ENCODE measurements at places on chromosomes 16 and 17.

- DNase-seq, result no peak
Observed at GRCh38 chr17:76672892-76673291, 29.3 kb upstream of the ST6GALNAC1 start.

DNA sequence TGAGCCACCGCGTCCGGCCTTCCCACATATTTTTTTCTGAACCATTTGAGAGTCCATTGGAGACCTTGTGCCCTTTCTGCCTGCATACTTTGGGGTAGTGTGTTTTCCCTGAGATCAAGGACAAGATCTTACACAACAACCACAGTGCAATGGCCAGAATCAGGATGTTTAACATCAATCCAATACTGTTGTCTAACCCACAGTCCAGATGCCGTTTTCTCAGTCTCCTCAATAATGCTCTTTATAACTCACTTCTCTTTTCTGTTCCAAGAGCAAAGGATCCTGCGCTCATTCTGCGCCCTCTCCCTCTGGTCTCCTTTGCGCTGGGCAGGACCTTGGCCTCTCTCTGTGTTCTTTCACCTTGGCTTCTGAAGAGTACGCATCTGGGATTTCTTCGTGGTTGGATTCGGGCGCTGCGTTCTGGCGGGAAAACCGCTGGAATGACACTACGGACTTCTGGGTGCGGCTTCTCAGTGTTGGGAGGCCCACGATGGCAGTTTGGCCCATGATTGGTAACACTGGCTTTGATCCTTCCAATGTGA lies 16.6 kb downstream of the CBX4 start:
- no peak for DNase-seq

GRCh38 chr16:8594149-8594666 lies 3.9 kb upstream of the TMEM114 start:
- DNase-seq, result no peak

- no peak for DNase-seq
Observed at GRCh38 chr17:80971704-80972304, 19.8 kb upstream of the CHMP6 start.

DNA sequence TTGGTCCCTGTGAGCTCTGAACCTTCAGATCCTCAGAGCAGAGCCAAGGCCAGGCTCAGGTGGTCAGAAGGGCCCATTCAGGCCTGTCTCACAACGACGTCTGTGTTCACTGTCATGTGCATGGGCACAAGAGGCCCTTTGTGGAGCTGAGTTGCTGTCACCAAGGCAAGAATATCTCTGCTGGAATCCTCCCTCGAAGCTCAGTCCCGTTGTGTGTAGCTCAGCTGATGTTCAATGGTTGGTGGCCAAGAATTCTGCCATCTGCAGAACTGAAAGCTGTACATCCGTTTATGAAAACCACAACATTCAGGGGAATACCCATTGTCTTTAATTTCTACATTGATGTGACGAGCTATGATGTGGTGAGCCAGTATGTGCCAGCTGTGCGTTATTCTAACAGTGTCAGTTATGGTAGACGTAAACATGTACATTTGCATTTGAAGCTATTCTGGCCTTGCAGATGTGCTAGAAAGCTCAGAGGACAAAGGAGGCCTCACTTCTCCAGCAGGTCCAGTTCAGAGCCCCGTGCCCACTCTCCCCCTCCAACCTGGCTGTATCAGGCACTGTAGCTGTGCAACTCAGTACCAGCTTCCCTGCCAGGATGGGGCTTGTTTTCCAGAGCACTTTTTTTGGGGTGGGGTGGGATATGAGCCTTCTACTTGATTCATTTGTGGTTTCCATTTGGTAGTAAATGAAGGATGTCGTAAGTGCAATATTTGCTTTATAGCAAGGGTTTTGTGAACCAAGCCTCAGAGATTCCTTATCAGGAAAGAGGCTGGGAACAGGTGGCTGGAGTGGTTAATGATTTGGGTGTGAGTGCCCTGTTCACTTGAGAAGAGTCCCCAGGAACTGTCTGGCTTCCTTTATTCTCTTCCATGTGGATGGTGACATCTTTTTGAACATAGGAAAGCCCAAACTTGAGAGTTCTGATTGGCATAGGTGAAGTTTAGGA lies 56.1 kb downstream of the B9D1 start:
- peak; percentile 47 for DNase-seq

- DNase-seq, result no peak
Observed at GRCh38 chr17:80990921-80991644, 558 bp upstream of the CHMP6 start.

DNA sequence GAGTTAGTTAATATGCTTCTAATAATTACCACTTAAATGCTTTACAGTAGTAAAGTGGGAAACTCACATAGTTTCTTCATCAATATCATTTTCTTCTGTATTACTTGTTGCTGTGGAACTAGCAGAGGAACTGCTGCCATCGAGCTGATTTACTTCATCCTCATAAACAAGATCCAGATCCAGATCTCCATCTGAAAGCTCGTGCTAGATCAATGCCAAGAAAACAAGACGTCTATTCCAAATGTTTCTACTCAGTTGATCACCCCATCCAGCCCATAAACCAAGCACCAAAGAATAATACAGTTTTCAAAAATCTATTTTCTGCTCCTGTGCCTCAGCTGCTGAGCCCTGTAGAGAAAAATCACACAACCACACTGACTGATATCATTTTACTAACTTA lies 59.1 kb downstream of the TRIM37 start:
- no peak for DNase-seq

GRCh38 chr17:602436-602835 lies 112.2 kb downstream of the VPS53 start:
- DNase-seq, result no peak

- no peak for DNase-seq
Observed at GRCh38 chr16:17437981-17438380, 32.8 kb downstream of the XYLT1 start.

GRCh38 chr17:47955497-47956461 lies 1.9 kb downstream of the PRR15L start:
- no peak for DNase-seq

- DNase-seq, result no peak
Observed at GRCh38 chr17:73900516-73900915, 256.3 kb upstream of the SDK2 start.

DNA sequence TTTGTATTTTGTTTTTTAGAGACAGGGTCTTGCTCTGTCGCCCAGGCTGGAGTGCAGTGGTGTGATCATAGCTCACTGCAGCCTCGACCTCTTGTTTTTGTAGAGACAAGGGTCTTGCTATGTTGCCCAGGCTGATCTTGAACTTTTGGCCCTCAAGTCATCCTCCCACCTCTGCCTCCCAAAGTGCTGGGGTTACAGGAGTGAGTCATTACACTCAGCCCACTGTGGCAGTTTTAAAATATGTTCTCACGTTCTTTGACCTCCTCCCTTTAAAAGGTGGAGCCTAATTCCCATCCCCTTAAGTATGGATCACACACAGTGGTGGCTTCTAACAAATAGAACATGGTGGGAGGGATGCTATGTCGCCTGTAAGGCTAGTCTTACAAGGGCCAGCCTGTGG lies 67.7 kb downstream of the ZDHHC7 start:
- DNase-seq, result no peak

DNA sequence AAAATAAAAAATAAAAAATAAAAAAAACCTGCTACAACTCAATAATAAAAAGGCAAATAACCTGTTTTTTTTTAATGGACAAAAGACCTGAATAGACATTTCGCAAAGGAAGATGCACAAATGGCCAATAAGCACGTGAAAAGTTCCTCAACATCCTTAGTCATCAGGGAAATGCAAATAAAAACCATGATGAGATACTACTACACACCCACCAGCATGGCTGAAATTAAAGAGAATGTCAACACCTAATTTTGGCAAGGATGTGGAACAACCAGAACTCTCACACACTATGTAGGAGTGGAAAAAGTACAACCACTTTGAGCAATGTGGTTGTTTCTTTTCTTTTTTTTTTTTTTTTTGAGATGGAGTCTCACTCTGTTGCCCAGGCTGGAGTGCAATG lies 24.6 kb downstream of the COG7 start:
- DNase-seq, result no peak

DNA sequence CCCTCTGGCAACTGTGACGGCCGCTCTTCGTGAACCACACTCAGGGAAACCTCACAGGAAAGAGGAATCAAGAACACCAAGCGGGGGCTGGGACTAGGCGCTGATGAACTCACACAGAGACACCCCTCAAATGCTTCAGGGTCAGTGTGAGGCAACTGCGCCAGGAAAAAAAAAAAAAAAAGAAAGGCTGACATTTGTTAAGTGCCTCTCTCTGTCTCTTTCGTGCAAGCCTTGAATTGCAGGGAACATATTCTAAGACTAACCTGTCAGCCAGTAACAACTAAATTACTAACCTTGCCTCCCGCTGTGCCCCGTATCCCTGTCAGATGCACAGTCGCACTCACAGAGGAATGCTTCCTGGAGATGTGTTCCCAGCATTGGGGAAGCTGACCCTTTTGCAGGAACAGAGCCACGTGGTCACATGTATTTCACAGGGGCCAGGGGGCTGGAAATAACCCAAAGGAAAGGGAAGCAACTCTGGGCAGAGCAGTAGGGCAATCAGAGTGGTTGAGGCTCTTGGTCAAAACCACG lies 247.8 kb downstream of the XYLT1 start:
- no peak for DNase-seq

DNA sequence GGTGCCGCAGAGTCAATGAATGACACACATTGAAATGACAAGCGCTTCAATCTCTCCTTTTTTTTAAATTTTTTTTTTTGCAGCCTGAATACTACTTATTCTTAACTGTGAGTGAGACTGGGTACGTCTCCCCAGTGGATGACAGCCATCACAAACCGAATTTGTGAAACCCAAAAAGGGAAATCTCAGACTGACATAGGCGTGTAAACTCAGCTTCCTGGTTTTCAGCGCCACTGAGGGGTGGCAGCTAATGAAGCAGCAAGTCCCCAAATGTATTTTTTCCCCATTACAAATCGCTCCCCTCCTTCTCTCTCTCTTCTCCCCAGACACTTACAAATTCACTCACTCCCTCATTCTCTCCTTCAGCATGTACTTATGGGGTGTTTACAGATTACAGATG lies 196.0 kb downstream of the MAF start:
- DNase-seq, result no peak

DNA sequence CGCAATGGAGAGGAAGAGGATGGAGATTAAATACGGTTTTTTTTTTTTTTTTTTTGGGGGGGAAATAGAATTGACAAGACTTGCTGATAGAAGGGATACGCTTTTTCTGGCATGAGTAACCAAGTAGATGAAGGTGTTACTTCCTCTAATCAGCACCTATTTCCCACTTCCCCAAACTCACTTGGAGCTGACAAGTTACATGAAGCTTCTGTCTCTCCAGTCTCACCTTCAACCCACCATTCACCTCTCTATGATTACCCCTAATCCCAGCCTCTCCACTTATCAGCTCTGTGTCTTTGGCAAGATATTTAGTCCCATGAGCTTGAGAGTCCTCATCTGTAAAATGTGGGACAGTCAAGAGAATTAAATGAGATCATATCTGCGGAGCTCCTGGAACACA lies 185.9 kb upstream of the HS3ST3A1 start:
- DNase-seq, result no peak

DNA sequence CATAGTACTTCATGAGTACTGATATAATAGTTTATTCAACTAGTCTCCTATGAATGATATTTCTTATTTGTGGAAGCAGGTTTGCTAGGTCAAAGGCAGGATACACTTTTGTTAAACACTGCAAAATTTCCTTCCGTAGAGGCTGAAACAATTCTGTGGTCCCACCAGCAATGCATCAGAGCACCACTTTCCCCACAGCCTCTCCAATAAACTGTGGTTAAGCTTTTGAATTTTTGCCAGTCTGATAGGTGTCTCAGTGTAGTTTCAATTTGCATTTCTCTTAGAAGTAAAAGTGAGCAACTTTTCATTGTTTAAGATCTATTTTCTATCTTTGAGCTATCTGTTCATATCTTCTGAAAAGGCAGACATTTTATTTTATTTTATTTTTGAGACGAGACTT lies 36.4 kb upstream of the CORO6 start:
- DNase-seq, result peak; percentile 13

DNA sequence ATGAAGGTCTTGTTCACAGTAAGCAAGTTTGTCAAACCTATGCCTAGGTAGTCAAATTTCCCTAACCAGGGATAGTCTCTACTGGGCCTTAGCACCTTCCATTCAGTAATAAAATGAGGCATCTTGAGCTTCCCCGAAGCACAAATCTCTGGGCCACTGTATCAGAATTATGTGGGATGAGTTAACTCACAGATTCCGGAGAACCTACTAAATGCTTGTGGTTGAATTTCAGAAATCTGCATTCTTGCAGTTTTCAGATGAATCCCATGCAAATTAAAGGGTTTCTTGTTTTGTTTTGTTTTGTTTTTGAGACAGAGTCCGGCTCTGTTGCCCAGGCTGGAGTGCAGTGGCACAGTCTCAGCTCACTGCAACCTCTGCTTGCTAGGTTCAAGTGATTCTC lies 478.8 kb upstream of the HSBP1 start:
- DNase-seq, result no peak

GRCh38 chr16:4085405-4085970 lies 30.8 kb downstream of the ADCY9 start:
- DNase-seq, result no peak

- peak; percentile 61 for DNase-seq
Observed at GRCh38 chr17:56715613-56716357, 117.9 kb downstream of the C17orf67 start.

DNA sequence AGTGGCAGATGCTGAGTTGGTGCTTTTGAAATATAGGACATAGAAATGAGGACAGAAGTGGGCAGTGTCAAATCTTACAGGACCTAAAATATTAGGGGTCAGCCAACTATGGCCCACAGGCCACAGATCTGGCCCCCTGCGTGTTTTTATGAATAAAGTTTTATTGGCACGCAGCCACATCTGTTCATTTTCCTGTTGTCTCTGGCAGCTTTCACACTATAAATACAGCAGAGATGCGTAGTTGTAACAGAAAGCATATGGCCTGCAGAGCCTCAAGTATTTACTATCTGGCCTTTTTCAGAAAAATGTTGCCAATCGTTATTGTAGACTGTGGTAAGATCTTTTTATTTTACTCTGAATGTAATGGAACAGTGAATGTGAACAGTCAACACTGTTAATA lies 82.8 kb downstream of the ABCC6 start:
- DNase-seq, result no peak

DNA sequence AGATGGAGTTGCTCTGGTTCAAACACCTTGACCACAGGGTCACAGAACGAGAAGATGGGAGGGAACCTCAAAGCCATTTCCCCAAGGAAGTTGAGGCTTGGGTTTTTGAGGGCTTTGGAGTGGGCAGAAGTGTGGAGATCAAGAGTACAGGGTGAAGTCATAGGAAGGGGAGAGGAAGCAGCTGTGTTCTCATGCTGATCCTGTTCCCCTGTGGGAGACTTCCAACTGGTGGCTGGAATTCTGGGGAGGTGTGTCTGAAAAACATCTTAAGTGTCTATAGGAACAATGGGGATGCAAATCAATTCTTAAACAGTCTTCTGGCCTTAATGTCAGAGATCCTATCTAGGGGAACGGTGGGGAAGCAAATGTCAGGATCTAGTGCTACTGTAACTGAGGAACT lies 38.8 kb upstream of the HSBP1 start:
- no peak for DNase-seq
